GM23338 (cell line): ENCODE measurements at places on chromosomes 5 and 9. TPM values are rescaled to one million over a fixed set of nuclear protein-coding genes. Genes with fewer than 3 reads are reported as not detected.

- no peak for DNase-seq
Measured at GRCh38 chr9:6656614-6657300, 11.2 kb upstream of the GLDC start.

Gene PCDHGB3
- total RNA-seq = 4.8 and 5.8 TPM in 2 replicates

Gene ANKDD1B
- total RNA-seq = 0.73 TPM in 1 of 2 replicates, not detected in the other

Gene SLIT3
- total RNA-seq = 0.59 and 4.3 TPM in 2 replicates

- no peak for DNase-seq
Measured at GRCh38 chr5:77301447-77301883, 91.0 kb downstream of the PDE8B start.

Gene PLCXD3
- 0.03 TPM in 1 of 2 replicates, not detected in the other for total RNA-seq

Gene SPATA31C2
- total RNA-seq = 0.12 and 0.35 TPM in 2 replicates

Gene KIF24
- total RNA-seq = 4.4 and 4.7 TPM in 2 replicates

GRCh38 chr5:101877451-101877850 lies 418.6 kb downstream of the SLCO4C1 start:
- no peak for DNase-seq

DNA sequence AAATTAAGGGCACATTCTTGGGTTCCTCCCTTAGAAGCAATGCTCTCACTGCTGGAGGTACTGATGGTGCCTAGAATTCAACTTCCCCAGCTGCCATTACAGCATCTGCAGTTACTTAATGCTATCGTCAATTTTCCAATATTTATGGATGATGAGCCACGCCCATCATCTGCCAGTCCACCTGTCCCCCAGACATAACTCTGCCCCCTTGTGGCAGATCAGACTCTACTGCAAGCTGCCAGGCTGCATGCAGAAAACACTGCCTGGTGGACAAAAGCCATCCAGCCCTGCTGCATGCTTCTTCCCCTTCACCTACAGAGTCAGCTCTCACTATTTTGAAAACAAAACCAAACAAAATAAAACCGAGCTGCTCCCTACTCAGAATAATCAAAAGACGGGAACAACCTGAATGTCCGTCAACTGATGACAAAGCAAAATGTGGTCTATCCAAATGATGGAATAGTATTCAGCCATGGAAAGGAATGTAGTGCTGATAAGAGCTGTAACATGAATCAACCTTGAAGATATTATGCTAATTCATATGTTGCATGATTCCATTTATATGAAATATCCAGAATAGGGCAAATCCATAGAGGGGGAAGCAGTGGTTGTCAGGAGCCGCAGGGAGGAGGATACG lies 66.4 kb downstream of the RETREG1 start:
- DNase-seq = peak; percentile 78

Gene PKD2L2
- not detected in 2 replicates for total RNA-seq

DNA sequence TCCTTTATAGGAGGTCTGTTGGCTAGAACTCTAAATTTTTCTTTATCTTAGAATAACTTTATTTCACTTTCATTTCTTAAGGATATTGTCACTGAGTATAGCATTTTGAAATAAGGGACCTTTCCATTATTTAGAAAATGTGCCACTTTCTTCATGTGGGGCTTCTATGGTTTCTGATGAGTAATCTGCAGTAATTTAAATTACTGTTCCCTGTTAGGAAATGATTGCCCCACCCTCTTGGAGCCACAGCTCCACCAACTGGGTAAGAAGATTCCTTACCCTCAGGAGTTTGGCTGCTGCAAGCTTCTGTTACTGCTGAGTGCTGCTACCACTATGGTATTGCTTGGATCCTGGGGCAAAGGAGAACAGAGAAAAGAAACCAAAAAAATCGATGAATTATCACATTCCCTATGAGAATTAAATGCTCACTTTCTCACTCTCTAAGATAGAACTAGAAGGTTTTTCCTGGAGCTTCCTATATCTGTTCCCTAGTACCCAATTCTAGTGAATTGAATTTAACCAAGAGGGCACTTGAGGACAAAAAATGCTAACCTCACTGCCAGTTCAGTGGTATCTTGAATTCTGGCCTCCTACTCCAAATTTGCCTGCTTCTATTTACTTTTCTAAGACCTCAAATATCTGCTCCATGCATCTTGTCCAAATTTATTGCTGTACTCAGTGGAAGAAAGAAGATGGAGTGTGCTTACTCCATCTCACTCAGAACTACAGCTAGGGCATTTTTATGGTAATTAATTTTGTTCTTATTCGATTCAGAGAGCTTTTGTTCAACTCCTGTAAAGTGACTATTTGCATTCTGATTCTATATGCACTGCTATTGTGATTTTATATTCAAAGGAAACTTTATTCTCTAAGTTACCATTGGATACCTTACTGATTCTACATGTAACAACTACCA lies 2111.3 kb downstream of the MAT2B start:
- peak; percentile 46 for DNase-seq

DNA sequence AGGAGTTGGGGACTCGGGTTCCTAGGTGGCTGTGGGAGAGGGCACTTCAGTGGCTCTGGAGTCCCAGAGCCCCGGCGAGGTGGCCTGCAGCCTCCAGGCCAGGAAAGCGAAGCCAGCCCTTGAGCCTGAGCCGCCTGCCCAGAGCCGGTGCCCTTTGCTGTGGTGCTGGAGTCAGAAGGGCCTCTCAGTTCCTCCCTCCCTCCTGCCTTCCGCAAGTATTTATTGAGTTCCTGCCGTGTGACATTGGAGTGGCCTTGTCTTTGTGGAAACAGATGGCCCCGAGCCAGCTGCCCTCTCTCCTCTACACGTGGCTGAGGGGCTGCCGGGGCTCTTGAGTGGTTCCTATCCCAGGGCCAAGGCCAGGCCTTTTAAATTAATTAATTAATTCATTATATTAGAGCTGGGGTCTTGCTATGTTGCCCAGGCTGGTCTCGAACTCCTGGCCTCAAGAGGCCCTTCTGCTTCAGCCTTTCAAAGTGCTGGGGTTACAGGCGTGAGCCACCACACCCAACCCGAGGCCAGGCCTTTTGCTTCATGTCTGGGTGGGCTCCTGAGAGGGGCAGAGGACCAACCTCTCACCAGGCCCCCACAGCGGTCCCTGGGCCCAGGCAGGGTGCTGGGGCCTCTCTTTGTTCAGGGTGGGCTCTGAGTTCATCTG lies 45.6 kb upstream of the IER5L start:
- no peak for DNase-seq

DNA sequence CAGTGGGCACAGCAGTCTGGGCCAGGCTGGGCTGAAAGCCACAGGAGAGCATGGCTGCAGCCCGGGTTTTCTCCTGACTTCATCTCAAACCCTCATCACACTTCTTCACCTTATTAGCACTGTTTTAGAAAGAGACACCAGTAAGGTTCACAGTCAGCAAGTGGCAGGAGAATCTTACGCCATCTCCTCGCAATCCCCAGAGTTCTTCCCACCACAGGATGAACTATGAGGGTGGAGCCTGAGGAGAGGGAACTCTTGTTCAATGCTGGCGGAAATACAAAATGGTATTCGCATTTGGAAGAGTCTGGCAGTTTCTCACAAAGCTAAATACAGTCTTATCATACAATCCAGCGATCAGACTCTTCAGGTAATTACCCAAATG lies 14.7 kb downstream of the BICD2 start:
- DNase-seq = no peak

Gene NRG2
- 0.70 and 1.3 TPM in 2 replicates for total RNA-seq

DNA sequence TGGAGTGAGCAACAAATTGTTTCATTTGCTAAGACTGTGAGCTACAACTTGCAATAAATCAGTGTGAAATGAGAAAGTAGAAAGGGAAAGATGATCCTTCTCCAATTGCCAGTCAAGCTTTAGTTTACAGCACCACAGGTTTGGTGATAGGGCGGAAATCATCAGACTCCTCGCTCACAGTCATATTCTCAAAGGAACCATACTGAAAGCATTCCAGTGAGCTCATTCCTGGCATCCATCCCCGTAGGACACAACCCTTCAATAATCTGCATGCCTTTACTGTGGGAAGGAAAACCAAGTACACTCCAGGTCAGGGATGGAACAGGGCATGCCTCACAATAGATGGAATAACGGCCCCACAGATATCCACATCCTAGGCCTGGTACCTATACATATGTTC lies 80.7 kb downstream of the FSTL4 start:
- DNase-seq = no peak

DNA sequence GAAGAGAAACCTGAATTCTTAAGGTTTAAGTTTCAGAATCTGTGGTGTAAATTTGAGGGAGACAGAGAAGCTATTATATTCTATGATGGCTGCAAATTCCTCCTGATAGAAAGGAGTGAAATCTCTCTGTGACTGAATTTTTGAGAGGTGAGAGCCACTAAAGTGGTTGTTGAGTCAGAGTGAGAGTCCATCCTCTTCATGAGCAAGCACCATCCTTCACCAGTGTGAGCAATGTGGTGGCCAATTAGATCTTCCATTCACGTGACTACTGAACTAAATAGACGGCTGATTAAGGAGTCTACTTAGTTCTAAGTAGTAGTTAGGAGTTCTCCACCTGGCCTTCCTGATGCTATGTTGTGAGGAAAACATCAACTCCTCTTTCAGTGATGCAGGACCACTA lies 147.8 kb upstream of the CCNH start:
- no peak for DNase-seq

GRCh38 chr5:157222506-157223230 lies 42.0 kb downstream of the ITK start:
- DNase-seq = no peak

GRCh38 chr9:613771-614347 lies 227.6 kb upstream of the DMRT1 start:
- peak; percentile 83 for DNase-seq

DNA sequence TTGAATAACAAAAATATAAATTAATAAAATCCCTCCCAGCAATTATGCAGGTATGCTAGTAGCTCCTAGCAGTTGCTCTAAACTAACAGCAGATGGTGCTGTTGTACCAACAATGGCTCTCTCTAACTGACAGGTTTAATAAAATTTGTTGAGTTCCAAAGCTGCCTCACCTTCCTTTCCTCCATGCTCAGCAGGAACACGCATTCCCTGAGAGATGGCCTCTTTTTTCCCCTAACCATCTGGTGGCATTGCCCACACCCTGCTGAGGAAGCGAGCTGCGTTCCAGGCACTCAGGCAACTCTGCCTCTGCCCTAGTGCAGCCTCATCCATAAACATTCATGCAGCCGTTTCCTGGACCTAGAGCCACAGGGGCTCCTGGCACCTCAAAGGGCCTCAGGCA lies 106.2 kb downstream of the KLHL3 start:
- peak; percentile 80 for DNase-seq

GRCh38 chr5:100746730-100747129 lies 156.4 kb downstream of the ST8SIA4 start:
- DNase-seq = no peak

- peak; percentile 60 for DNase-seq
Measured at GRCh38 chr5:140575309-140575708, 10.7 kb downstream of the SLC35A4 start.

DNA sequence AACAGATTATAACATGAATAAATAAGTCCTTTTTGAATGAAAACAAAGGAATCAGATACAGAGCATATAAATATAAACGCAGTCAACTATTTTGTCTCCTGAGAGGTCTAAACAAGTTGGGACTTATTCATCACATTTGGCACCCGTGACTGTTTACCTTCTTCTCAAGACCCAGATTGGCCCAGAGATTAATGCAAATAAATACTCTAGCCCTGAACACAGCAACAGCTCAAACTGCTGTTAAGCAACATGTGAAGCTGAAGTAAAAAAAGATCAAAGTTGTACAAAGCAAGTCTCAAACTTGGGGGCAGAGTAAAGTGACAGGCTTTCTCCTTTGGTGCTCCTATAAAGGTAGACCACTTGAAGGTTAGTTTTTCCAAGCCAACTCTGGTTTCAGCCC lies 95.0 kb upstream of the NR5A1 start:
- DNase-seq = no peak

DNA sequence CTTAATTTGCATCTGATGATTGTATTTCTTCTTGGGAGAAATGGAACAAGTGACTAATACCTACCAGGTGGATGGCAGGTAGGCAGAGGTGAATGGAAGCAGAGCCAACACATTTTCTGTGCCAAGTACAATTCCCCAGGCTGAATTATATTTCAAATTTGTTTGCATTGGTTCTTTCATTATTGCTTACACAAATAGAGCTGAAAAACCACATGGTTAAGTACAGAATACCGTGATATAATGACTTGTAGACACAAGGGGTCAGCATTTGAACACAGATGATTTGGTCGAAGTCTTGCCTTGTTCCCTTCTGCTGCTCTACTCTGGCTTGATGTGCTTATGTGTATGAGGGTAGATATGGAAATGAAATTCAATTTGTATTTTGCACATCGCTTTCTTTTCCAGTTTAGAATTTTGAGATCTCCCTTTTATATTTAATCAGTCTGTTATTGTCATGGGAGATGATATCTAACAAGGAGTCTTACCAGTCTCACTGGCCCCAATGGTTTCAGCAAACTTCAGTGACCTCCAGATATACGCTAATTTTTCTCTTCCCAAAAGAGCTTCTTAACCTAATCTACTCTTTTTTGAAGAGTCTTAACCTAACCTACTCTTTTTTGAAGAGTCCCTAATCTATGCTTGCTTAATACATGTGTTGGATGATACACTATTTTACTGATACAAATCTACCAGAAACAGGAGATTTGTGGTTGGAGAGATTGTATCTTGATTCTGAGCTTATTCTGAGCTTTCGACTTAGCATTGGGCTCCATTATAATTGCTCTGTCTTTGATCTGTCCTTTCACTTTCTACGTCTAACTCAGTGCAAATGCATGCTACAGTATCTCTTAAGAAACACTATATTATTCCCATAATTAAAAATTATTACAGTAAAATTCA lies 88.1 kb downstream of the PCSK1 start:
- DNase-seq = peak; percentile 79

Gene TRPM6
- total RNA-seq = 0.47 and 0.87 TPM in 2 replicates

Gene BTNL8
- total RNA-seq = 0.85 TPM in 1 of 2 replicates, not detected in the other

Gene OR1J2
- not detected in 2 replicates for total RNA-seq
